ENCODE measurements at places on chromosomes 3 and 15.

DNA sequence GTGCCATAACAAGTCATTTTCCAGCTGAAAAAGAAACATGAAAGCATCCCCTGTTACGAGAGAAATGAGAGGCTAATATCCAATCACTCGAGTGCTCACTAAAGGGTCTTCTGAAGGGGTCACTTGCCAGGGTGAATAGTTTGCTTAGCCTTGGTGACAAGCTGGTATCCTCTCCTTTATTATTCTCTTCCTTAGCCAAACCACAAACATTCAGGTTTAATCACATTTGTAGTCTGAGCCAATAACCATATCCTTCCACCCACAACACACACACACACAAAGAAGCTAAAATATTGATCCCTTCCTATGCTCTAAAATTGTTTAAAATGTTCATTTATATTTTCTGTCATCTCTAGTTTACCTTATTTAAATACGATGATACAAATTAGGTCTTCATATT lies 240.5 kb upstream of the TMCO5A start:
- no peak for DNase-seq

GRCh38 chr3:143035466-143036211 lies 34.3 kb downstream of the U2SURP start:
- DNase-seq = no peak

- DNase-seq = no peak
Observed at GRCh38 chr3:38645601-38646000, 3.9 kb downstream of the SCN5A start.

DNA sequence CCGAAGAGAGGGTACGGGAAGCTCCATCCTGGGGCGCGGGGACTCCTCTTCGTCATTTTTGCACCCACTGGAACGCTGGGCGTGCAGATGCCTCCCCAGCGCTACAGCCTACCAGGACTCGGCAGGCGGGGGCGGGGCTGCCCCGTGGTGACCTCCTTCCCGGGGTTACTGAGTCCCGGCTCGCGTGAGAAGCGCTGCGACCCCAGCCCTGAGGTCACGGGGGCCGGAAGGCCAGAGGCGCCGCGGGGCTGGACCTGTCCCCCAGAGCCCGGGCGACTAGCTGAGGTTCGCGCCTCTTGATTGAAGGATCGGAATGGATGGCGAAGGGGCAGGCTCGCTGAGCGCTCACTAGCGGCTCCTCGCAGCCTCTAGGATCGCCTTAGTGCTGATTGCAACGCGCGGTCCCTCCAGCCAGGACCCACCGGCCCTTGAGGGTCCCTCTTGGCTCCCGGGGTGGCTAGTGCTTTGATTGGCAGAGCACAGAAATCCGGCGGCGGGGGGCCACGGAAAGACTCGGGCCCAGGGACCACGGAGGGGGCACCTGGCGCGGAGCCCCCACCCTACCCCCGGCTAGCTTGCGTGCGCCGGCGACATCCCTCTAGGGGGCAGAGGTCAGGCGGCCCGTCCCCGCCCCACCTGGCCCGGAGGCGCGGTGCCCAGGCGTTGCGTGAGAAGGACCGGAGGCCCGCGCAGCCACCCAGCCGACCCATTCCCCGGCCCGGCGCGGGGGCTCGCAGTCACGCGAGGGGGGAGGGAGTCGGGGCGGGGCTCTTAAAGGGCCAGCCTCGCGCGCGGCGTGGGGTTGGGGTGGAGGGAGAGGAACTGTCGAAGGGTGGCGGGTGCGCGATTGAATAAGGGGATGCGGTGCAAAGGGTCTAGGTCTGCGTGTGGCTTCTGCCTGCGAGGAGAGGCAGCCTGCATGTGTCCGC lies 781 bp upstream of the CYP1A1 start:
- DNase-seq = peak; percentile 23

- no peak for DNase-seq
Observed at GRCh38 chr3:98968824-98969223, 67.3 kb upstream of the DCBLD2 start.

GRCh38 chr3:48934333-48934991 lies 15.8 kb downstream of the ARIH2 start:
- no peak for DNase-seq

- DNase-seq = no peak
Observed at GRCh38 chr15:60408463-60408981, 10.7 kb upstream of the ANXA2 start.

GRCh38 chr3:141514382-141514781 lies 27.6 kb downstream of the RASA2 start:
- no peak for DNase-seq

- no peak for DNase-seq
Observed at GRCh38 chr15:41990243-41990605, 17.9 kb upstream of the EHD4 start.

DNA sequence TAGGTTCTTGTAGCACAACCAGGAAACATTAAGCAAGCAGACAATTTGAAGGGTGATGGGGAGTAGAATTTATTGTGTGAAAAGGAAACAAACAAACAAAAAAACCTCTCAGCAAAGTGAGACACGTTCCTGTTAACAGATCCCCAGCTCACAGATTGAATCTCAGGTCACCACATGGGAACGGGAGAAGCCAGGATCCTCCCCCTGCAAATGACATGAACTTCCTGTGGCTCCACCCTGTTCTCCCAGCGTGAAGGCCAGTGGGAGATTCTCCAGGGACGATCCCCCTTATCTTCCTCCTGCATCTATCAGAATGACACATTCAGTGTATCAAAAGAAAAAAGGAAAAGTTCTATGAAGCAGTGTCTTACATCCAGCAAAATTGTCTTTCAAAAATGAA lies 1488.1 kb downstream of the OTOL1 start:
- no peak for DNase-seq

DNA sequence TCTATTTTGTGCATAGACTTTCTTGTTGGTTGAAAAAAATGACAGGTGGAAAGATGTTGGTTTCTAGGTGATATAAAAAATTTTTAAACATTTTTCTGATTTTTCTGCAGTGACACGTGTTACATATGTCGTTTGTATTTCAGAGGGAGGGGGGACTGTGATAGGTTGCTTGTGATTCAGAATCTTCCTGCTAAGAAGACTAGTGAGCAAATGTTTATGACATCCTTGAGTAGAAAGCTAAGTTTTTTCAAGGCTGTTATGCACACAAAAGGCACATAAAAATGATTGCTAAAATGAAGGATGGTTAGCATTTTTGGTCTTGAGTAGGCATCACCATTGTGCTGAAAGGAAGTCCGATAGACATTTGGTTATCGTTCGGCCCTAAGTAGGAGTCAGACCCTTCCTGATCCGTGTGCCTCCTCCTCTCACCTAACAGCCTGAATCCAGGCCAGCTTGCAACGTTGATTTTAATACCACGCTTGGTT lies 1.5 kb downstream of the ZNF639 start:
- no peak for DNase-seq

GRCh38 chr3:150447084-150447483 lies 39.0 kb downstream of the TSC22D2 start:
- no peak for DNase-seq

DNA sequence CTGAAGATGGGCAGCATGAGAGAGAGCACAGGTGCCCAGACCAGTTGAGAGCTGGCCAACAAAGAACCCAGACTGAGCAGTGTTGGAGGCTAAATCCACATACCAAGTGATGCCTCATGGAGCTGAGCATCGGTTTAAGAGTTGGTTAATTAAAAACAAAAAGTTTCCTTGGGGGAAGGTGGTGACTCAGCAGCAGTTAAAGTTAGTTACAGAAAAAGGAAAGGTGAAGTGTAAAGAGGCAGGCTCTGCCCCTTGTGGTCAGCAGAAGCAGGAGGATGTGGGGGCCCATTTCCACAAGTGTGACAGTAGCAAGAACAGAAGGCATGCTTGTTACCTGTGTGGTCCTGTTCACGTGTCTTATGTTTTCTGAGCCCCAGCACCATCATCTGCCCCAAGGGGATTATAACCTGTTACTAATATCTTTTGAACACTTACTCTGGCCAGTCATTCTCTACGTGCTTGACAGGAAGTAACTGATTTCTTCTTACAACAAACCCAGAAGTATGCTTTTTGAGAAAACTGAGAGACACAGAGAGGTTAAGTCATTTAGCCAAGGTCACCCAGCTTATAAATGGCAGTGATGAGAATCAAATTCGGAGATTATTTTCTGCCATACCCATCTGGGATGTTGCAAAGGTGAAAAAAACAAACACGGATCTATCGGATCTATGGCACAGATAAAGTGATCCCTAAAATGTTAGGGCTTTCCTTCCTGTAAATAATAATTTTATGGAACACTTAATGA lies 91.0 kb downstream of the EPHB1 start:
- no peak for DNase-seq

- no peak for DNase-seq
Observed at GRCh38 chr3:48798998-48799397, 48.7 kb downstream of the PRKAR2A start.
